ENCODE measurements at places on chromosomes 6 and 20.

GRCh38 chr20:43210901-43211300 is 21.2 kb upstream of the PTPRT start:
- DNase-seq = no peak

GRCh38 chr6:21441386-21441785 is 152.2 kb upstream of the SOX4 start:
- no peak for DNase-seq

DNA sequence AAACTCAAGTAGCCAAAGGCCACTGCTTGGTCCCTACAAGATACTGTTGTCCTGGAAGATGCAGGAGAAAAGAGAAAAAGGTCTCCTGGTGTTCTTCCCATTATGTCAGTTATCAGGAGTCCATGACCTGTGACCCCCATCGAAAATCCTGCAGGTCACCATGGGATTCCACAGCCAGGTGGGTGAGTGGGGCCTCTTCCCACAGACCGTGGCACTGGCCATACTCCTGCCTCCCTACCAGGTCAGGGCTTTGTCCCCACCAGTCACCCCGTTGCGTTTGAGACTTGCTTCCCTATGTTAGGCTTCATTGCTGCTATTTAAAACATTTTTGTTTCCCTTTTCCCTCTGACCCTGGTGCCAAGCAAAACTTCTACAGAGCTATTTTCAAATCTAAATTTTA is 60.6 kb downstream of the GNAS start:
- DNase-seq = no peak

- DNase-seq = no peak
These were observed 91.1 kb upstream of the OPRM1 start for GRCh38 chr6:153947808-153948447.

GRCh38 chr20:33578510-33578909 is 83.6 kb upstream of the C20orf144 start:
- DNase-seq = no peak

DNA sequence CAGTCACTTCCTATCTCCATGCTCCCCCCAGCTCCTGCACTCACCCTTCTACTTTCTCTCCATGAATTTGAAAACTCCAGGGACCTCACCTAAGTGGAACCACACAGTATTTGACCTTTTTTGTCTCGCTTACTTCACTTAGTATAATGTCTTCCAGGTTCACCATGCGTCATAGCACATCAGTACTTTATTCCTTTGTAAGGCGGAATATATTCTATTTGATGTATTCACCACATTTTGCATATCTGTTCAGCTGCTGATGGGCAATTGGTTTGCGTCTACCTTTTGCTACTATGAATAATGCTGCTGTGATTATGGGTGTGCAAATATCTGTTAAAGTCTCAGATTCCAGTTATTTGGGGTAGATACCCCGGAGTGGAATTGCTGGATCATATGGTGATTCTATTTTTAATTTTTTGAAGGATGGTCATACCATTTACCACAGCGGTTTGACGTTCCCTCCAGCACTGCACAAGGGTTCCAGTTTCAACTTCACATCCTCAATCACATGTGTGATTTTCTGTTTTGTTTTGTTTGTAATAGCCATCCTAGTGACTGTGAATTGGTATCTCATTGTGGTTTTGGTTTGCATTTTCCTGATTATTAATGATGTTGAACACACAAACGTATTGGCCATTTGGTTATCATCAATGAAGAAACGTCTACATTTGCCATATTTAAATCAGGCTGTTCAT is 20.3 kb upstream of the SYNDIG1 start:
- DNase-seq = no peak

GRCh38 chr6:33905071-33905609 is 101.3 kb upstream of the MLN start:
- no peak for DNase-seq

- DNase-seq = no peak
These were observed 189.7 kb downstream of the NFATC2 start for GRCh38 chr20:51352791-51353190.

DNA sequence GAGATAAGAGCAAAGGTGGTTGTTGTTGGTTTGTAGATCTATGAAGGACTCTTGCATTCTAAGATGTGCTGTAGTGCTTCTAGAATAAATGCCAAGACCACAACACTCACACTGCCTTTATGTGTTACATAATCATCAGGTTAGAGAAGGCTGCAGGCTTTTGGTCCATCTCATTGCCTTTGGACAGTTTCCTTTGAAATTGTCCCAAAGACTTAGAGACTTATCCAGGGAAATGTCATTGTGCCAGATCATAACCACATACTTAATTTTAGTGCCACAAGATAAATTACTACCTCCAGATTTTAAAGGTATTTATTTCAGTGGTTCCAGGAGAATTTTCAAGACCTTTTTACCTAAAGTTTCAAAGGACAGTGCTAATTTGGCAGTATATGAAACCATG is 666.6 kb upstream of the CITED2 start:
- DNase-seq = no peak

GRCh38 chr6:160347259-160348222 is 637 bp upstream of the SLC22A3 start:
- DNase-seq = no peak

GRCh38 chr20:57412347-57413029 is 21.3 kb downstream of the RBM38 start:
- no peak for DNase-seq

DNA sequence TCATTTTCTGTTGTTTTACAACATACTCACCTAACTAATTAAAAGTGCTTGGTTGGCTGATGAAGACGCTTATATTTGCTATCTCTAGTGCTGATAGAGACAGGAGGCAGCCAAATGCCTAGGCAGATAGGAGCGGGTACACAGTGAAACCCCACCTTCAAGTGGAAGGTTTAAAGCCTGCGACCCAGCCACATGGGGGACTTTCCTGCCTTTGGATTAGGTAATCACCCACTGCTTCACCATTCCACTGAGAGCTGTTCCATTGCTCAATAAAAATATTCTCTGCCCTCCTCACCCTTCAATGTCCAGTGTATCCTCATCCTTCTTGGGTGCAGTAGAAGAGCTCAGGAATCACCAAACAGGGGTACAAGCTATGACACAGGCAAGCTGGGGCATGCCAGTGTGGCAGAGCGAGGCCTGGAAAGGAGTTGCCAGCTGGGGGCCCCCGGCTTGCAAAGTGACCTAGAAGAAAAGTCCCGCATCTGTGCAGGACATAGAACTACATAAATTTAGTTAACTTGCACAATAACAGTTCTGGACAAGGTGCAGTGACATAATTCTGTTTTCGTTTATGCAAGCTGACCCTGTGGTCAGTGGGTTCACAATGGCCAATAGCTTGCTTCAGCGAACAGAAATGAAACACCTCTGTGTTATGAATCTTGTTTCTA is 112.0 kb upstream of the MLIP start:
- no peak for DNase-seq

- DNase-seq = no peak
These were observed 146.3 kb upstream of the GJE1 start for GRCh38 chr6:141986457-141986856.

GRCh38 chr20:6718662-6719368 is 48.7 kb upstream of the BMP2 start:
- no peak for DNase-seq

- DNase-seq = no peak
These were observed 274.3 kb downstream of the CD109 start for GRCh38 chr6:73969971-73970970.

GRCh38 chr6:5219011-5219691 is 41.6 kb downstream of the LYRM4 start:
- DNase-seq = no peak

DNA sequence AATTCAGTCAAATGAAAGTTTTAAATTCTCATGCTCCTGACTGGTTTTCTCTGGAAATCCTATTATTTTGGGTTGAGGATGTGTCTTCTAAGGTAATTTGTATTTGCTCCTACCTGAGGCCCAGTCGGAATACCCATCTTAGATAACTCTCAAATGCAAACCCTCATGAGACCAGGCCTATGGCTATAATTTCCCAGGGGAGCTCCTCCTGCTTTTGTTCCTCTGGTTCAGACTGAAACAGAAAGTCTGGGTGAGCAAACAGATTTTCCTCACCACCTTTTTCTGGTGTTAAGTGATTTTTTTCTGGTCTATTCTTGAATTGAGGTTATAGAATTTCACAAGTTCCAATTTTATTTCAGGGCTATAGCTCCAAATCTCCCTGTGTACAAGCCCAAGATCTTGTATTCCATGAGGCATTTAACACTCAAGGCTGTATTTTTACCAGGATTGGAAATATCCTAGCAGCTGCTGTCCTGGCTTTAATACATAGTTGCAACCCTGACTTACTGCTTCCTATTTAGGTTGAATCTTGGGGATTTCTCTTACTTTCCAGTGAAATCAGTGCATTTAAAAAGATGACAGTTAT is 169.1 kb upstream of the PTCHD4 start:
- DNase-seq = no peak

GRCh38 chr20:57589123-57589727 is 28.3 kb downstream of the PCK1 start:
- no peak for DNase-seq

- no peak for DNase-seq
These were observed 38.9 kb upstream of the SAYSD1 start for GRCh38 chr6:39153766-39154397.

- DNase-seq = no peak
These were observed 433.7 kb upstream of the MANEA start for GRCh38 chr6:95143408-95144180.

DNA sequence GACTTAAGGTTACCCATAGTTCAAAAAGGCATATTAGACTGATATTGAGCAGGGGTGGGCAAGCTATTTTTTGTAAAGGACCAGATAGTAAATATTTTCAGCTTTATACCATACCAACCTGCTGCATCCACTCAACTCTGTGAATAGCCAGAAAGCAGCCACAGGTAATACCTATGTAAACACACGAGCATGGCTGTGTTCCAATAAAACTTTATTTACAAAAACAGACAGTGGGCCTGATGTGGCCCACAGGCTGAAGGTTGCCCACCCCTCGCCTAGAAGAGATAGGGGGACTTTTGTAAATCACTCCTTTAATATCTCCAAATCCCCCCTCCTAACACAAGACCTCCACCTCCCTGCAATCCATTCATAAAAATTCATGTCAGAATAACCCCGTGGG is 64.4 kb downstream of the PSMG4 start:
- DNase-seq = no peak

DNA sequence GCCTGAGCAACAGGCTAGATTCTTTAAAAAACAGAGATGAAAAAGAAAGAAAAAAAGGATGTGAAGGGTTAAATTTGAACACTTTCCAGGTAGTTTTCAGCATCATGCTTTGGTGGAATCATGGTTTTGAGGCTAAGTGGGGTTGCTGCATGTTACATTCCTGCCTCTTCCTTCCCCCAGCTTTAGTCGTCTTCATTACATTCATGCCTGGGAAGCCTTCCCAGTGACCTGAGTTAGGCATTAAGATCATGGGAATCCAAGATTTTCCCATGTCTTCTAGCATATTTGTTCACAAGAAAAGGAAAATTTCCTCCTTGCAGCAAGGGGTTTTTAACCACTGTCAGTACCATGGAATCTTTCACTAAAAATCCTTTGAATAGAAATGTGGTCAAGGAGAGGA is 12.0 kb downstream of the TPX2 start:
- DNase-seq = no peak

GRCh38 chr6:31270788-31271640 is 878 bp downstream of the HLA-C start:
- peak; percentile 56 for DNase-seq

DNA sequence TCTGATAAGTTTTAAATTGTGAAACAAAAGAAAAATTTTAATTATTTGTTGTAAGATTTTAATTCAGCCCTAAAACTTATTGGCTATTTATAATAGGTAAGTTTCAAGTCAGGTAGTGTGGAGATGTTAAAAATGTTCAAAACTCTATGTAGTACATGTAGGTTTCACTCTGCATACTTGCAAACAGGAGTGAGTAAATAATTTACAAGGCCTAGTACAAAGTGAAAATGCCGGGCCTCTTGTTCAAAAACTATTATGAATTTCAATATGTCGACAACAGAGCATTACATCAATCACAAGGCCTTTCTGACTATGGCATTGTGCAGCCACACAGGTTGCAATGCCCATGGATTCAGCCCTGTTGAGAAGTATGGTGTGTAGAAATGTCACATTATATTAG is 80.9 kb upstream of the GRIK2 start:
- no peak for DNase-seq

GRCh38 chr6:46269447-46270229 is 98.9 kb upstream of the ENPP5 start:
- no peak for DNase-seq

- no peak for DNase-seq
These were observed 6.0 kb upstream of the PTK7 start for GRCh38 chr6:43070028-43070632.

GRCh38 chr6:99143108-99143861 is 195.5 kb upstream of the FBXL4 start:
- no peak for DNase-seq

DNA sequence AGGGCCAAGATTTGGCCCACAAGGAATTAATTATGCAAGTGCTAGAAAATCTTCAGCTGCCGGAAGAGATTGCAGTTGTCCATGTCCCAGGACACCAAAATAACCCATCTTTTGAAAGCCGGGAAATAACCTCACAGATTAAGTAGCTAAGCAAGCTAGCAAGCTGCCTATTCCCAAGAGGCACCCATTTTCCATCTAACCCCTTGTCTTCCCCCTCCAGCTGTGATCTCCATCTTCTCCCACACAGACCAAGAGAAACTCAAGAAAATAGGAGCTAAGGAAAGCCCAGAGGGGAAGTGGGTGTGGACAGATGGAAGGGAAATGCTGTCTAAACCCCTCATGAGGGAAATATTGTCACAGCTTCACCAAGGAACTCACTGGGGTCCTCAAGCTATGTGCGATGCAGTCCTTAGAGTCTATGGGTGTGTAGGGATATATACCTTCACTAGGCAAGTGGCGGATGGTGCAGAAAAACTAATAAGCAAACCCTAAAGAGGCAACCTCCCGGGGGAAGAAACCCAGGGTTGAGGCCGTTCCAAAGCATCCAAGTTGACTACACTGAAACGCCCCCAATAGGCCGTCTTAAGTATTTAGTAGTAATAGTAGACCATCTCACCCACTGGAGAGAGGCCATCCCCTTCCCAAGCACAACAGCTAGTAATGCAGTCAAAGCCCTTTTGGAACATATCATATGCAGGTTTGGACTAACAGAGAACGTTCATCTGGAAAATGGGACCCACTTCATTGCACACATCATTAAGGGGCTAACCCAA is 64.3 kb upstream of the PRSS16 start:
- DNase-seq = no peak

DNA sequence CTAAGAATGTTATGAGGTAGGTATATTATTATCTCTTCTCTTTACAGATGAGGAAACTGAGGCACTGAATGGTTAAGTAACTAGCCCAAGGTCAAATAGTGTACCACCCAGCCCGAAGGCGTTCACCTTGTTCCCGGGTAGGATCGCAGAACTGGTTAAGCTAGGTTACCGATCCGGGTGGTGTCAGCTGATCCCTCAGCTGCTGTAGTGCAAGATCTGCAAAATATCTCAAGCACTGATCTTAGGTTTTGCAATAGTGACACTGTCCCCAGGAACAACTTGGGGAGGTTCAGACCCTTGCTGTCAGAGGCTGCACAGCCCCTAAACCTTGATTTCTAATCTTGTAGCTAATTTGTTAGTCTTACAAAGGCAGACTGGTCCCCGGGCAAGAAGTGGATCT is 28.1 kb downstream of the SLC52A3 start:
- no peak for DNase-seq

- DNase-seq = no peak
These were observed 806 bp downstream of the MICAL1 start for GRCh38 chr6:109454496-109455436.

GRCh38 chr6:150266963-150267685 is 101.7 kb upstream of the IYD start:
- DNase-seq = no peak

GRCh38 chr20:18571009-18571408 is 3.8 kb downstream of the SMIM26 start:
- DNase-seq = no peak

Measured in activated CD4-positive, CD25-positive, alpha-beta regulatory T cell (primary cell).